ENCODE measurements at places on chromosomes 1 and 21. TPM values are rescaled to one million over a fixed set of nuclear protein-coding genes. Genes with fewer than 3 reads are reported as not detected.

NID1 gene
- 114 TPM for total RNA-seq

LMX1A gene
- not detected for total RNA-seq

FAM151A gene
- total RNA-seq: not detected

ZNF670 gene
- 4.4 TPM for total RNA-seq

INSRR gene
- not detected for total RNA-seq

DNA sequence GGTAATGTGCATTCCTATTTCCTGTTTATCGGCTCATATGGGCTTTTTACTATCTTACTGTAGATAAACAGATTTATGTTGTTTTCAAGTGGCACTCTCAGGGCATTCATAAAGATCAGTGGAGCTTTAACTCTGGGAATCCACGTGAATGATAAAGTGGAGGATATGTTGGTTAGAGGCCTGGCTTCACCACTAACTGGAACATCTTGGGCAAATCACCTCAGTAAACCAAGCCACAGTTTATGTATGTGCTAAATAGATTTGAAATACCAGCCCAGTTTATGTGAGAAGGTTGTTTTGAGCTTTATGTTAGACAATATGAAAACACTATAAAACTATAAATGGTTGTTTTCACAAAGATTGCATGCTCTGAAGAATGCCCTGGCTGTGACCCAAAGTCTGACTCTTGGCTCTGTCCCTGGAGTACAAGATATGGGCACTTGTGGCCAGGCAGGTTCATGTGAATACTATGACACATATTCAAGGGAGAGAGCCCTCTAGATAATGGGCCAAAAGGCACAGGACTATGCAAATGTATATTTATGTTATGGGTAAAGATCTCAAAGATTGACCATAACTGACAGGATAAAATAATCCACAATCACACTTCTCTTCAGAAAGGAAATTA, 36.7 kb downstream of the FAM163A start:
- H3K27ac ChIP-seq: no peak overlapping the region
- H3K36me3 ChIP-seq: no peaks in the 10 kb centered on the region
- DNase-seq: no peak
- no peaks in the 10 kb centered on the region for H3K27me3 ChIP-seq

DNA sequence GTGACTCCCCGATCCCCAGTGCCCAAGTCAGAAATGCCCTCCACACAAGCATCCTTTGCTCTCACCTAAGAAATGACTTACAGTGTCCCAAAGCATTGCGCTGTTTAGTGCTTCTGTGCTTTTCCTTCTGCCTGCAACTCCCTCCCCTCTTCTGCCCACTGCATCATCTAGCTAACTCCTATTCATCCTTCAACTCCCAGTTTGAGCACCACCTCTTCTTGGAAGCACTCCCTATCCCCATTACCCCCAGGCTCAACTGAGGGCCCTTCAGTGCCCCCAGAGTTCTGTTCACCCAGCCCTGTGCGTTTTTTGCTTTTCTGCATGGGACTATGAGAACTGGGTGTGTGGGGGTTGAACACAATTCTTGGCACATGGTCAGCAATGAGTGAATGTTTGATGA, 10.0 kb downstream of the KCNQ4 start:
- peaks cover 4% of the 10 kb centered on the region for H3K4me1 ChIP-seq
- no peak overlapping the region for H3K27ac ChIP-seq
- no peak for DNase-seq
- no peaks in the 10 kb centered on the region for H3K27me3 ChIP-seq
- H3K36me3 ChIP-seq: no peaks in the 10 kb centered on the region

GRCh38 chr1:87180682-87181081, 148.0 kb upstream of the LMO4 start:
- no peaks in the 10 kb centered on the region for H3K4me1 ChIP-seq
- H3K4me3 ChIP-seq: no peak overlapping the region
- no peaks in the 10 kb centered on the region for H3K27me3 ChIP-seq
- no peak for DNase-seq

DNA sequence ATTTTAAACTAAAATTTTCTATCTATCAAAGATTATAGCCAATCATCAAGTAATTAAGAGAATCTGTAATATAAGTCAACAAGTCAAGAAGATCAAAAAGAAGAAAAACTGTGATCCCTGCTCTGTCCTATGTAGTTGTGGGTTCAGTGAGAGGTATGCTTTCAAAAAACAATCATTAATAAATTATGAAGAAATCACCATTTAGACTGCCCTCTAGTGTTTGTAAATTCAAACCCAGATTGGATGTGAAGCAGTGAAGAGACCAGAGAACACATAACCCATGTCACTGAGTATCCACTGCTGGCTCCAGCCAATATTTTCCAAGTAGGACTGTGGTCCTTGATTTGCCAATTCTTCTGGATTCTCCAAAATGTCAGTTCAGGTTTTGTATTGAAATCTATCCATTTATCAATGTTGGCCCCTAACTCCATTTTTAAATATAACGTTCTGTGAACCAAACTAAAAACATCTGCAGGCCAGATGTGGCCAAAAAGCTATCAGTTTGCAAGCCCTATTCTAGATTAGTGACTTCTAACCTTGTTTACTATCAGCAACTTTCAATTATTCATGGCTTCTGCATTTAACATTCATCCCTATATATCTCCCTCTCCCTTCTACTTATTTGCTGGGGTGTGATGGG, 467.5 kb upstream of the CXADR start:
- DNase-seq: no peak
- no peak overlapping the region for H3K27ac ChIP-seq
- no peaks in the 10 kb centered on the region for H3K27me3 ChIP-seq

- no peaks in the 10 kb centered on the region for H3K4me1 ChIP-seq
- H3K4me3 ChIP-seq: no peak overlapping the region
- no peaks in the 10 kb centered on the region for H3K27me3 ChIP-seq
- no peaks in the 10 kb centered on the region for H3K36me3 ChIP-seq
- no peak for DNase-seq
- no peak overlapping the region for H3K27ac ChIP-seq
Observed at GRCh38 chr1:87450615-87451209, 122.0 kb downstream of the LMO4 start.

DNA sequence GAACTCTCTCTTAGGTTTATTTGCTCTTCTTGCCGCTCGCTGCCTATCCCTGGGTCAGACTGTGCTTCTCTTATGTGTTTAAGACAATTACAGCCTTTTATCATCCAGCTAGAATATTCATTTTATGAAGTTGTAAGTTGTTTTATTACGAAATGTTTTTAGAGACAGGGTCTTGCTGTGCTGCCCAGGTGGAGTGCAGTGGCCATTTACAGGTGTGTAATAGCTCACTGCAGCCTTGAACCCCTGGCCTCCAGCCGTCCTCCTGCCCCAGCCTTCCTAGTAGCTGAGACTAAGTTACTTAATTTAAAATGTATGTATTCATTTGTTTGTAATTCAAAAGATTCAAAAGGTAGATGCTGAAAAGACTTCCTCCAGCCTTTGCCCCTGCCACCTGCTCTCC, 99.0 kb upstream of the KIF26B start:
- peaks cover 5% of the 10 kb centered on the region for H3K4me1 ChIP-seq
- no peaks in the 10 kb centered on the region for H3K27me3 ChIP-seq
- H3K36me3 ChIP-seq: no peaks in the 10 kb centered on the region
- no peak for DNase-seq
- H3K4me3 ChIP-seq: no peak overlapping the region

GRCh38 chr1:178819123-178819522, 51.8 kb downstream of the ANGPTL1 start:
- H3K4me1 ChIP-seq: no peaks in the 10 kb centered on the region
- no peaks in the 10 kb centered on the region for H3K27me3 ChIP-seq
- H3K27ac ChIP-seq: no peak overlapping the region
- DNase-seq: no peak
- no peaks in the 10 kb centered on the region for H3K36me3 ChIP-seq
- H3K4me3 ChIP-seq: no peak overlapping the region

DNA sequence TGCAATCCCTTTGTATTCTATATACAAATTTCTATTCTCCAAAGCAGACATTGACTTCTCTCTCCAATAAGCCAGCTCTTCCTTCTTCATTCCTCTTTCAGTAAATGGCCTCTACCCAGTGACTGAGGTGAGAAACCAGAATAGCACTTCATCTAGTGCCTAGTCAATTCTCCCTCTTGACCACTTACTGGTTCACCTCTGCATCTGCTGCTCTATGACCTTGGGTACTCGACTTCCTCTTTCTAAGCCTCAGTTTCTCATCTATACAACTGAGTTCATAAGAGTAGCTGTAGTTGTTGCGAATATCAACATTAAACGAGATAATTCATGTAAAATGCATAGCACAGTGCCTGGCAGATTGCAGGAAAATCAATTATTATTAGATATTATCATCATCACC, 12.4 kb downstream of the LYST start:
- H3K4me3 ChIP-seq: no peak overlapping the region
- H3K27ac ChIP-seq: no peak overlapping the region
- no peak for DNase-seq
- H3K27me3 ChIP-seq: no peaks in the 10 kb centered on the region
- H3K36me3 ChIP-seq: no peaks in the 10 kb centered on the region

GRCh38 chr1:192812420-192813209, 3.8 kb downstream of the RGS2 start:
- no peaks in the 10 kb centered on the region for H3K36me3 ChIP-seq
- H3K4me1 ChIP-seq: no peaks in the 10 kb centered on the region
- no peak overlapping the region for H3K27ac ChIP-seq
- no peak for DNase-seq
- H3K4me3 ChIP-seq: peak overlapping the region; percentile 55

DNA sequence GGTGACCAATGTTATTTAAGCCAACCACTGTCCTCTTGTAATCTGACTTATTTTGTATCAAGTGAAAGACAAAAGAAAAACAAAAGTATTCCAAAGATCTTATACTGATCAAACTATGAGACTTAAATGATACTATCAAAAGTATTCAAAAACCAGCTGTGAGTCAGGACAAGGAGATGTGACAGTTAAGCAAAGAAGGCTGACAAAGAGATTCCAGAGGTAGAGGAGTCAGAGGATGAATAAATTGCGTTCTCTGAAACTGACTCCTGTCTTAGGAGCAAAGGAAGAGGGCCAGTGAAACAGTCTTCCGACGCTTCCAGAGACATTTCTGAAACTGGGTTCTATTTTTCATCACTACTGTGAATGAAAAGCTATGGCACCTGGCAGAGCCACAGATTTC, 20.9 kb downstream of the TMEM50B start:
- no peaks in the 10 kb centered on the region for H3K36me3 ChIP-seq
- H3K27ac ChIP-seq: no peak overlapping the region
- H3K27me3 ChIP-seq: no peaks in the 10 kb centered on the region
- DNase-seq: no peak

DNA sequence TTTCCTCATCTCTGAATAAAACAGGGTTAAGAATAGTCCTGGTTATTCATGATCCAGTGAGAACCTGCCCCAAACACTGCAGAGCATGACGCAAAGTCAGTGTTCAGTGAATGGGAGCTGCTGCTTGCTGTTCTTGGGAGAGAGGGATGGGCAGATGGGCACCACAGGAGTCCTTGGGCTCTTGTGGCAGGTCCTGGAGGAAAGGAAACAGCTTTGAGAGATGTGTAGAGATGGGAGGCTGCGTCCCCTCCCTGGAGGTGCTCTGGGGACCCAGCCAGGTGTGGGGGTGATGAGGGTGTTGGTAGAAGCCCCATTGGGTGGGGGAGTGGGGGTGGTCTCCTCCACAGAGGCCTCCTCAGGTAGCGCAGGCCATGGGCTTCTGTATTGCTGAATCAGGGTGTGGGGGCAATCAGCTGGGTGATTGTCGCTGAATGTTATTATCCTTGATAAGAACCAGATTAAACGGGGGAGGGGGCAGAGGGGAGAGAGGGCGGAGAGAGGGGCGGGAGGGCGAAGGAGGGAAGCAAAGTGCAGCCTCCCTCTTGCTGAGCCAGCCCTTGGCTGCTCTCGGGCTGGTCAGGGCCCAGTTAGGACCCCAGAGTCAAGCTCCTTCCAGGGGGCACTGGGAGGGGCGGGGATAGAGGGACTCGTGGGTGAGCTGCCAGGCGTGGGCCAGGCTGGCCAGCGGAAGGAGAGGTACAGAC, 22.9 kb upstream of the CASZ1 start:
- H3K4me1 ChIP-seq: peaks cover 3% of the 10 kb centered on the region
- no peak overlapping the region for H3K4me3 ChIP-seq
- no peaks in the 10 kb centered on the region for H3K27me3 ChIP-seq
- H3K36me3 ChIP-seq: no peaks in the 10 kb centered on the region
- H3K27ac ChIP-seq: no peak overlapping the region
- DNase-seq: no peak

GRCh38 chr1:207049974-207050391, 1.0 kb downstream of the YOD1 start:
- DNase-seq: no peak
- H3K4me3 ChIP-seq: peak overlapping the region; percentile 80
- peaks cover 7% of the 10 kb centered on the region for H3K4me1 ChIP-seq
- no peaks in the 10 kb centered on the region for H3K27me3 ChIP-seq
- peak overlapping the region; percentile 62 for H3K27ac ChIP-seq

GRCh38 chr1:32538887-32539583, at the start of gene ZBTB8A:
Gene ZBTB8A, plus strand, starts transcription at chr1:32539427. Its CDS starts 53,505 bp downstream, at chr1:32592932.
- peak; percentile 47 for DNase-seq
- peak within 1 kb of the TSS; percentile 47 for H3K4me3 ChIP-seq
- no peaks in the 10 kb centered on the region for H3K27me3 ChIP-seq
- H3K36me3 ChIP-seq: no peaks in the 10 kb centered on the region
- H3K4me1 ChIP-seq: peaks cover 4% of the 10 kb centered on the region

DNA sequence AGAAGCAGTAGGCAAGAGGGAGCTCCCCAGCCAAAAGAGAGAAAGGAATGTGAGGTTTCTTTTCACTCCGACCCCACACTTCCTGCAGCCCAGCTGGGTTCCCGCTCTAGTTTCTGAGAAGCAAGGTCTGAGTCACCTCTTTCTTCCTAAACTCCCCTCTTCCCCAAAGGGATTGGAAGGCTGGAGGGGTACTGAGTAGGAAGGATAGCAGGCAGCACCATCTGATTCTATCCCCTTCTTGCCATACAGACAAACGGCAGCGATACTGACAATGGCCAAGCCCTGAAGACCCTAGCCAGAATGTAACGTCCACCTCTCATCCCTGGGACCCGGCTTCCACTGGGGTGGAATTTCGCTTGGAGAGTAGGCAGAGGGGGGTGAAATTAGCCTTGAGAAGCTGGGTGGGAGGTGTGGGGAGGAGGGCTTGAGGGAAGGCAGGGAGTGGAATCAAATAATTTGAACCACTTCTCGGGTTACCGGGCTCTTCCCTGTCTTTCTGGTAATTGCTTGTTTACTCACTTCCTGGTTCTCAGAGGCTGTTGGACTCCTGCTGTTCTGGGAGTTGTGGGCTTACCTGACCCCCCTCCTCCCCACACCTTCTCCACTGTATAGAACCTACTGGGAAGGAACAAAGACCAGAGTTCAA, 13.2 kb downstream of the IER5 start:
- peaks cover 11% of the 10 kb centered on the region for H3K4me1 ChIP-seq
- no peak for DNase-seq
- no peak overlapping the region for H3K4me3 ChIP-seq
- no peaks in the 10 kb centered on the region for H3K27me3 ChIP-seq

DNA sequence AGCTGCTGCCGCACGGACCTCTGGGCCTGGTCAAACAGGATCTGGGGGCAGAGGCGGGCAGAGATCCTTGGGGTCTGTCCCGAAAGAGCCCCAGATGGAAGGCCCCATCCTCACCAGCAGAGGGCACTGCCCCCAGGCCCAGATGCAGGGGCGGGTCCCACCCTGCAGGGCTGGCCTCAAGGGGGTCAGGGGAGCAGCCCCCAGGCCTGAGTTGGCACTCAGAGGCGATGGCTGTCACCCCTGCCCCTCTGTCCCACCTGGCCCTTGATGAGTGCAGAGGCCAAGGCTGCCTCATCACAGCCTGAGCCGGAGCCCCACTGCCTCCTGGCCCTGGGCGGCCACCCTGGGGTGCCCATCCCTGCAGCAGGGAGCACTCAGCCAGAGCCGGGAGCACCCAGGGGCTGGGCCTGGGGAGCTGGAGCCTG, 5.7 kb downstream of the ACAP3 start:
- H3K4me1 ChIP-seq: peaks cover 24% of the 10 kb centered on the region
- no peaks in the 10 kb centered on the region for H3K36me3 ChIP-seq
- no peak for DNase-seq
